Karpas-422 (cell line): ENCODE measurements at places on chromosomes 11 and 22. TPM values are rescaled to one million over a fixed set of nuclear protein-coding genes. Genes with fewer than 3 reads are reported as not detected.

- no peaks in the 10 kb centered on the region for H3K4me1 ChIP-seq
- no peaks in the 10 kb centered on the region for H3K36me3 ChIP-seq
- DNase-seq: no peak
- H3K27me3 ChIP-seq: no peaks in the 10 kb centered on the region
- no peak overlapping the region for H3K27ac ChIP-seq
- H3K4me3 ChIP-seq: no peak overlapping the region
These were observed 17.8 kb upstream of the CCDC179 start for GRCh38 chr11:22878039-22878438.

GRCh38 chr11:65917434-65918210, 1.2 kb downstream of the C11orf68 start:
- H3K27ac ChIP-seq: no peak overlapping the region
- H3K27me3 ChIP-seq: no peaks in the 10 kb centered on the region
- no peaks in the 10 kb centered on the region for H3K36me3 ChIP-seq
- no peak for DNase-seq
- peak overlapping the region; percentile 99 for H3K4me3 ChIP-seq
- H3K4me1 ChIP-seq: peaks cover 20% of the 10 kb centered on the region

The GRIA4 gene
- total RNA-seq: 0.19 TPM in 1 of 2 replicates, not detected in the other

GRCh38 chr11:12694183-12694531, 19.9 kb downstream of the TEAD1 start:
- H3K27me3 ChIP-seq: 0 out of 2 replicates have a peak, but pooled peaks cover 2% of the 10 kb centered on the region
- DNase-seq: no peak
- no peak overlapping the region for H3K27ac ChIP-seq
- no peaks in the 10 kb centered on the region for H3K4me1 ChIP-seq

DNA sequence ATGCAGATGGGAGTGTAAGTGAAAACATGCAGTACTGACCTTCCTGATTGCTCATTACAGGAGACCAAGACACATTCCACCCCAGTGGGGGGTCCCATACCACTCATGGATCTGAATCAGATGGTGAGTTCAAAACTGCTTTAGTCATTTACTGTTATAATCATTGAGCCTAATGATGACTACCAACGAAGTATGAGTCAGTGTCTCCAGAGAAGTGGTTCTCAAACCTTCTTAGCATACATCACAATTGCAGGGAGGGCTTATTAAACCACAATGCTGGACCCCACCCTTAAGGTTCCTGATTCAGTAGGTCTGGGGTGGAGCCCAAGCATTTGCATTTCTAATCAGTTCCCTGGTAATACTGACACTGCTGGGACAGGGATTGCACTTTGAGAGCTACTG, 75.8 kb downstream of the CD44 start:
- no peak overlapping the region for H3K4me3 ChIP-seq
- no peaks in the 10 kb centered on the region for H3K36me3 ChIP-seq
- no peak for DNase-seq
- H3K4me1 ChIP-seq: no peaks in the 10 kb centered on the region
- H3K27me3 ChIP-seq: no peaks in the 10 kb centered on the region
- no peak overlapping the region for H3K27ac ChIP-seq

The CCDC81 gene
- 1.2 and 1.6 TPM in 2 replicates for total RNA-seq

The HTR3B gene
- 2.2 and 2.7 TPM in 2 replicates for total RNA-seq

DNA sequence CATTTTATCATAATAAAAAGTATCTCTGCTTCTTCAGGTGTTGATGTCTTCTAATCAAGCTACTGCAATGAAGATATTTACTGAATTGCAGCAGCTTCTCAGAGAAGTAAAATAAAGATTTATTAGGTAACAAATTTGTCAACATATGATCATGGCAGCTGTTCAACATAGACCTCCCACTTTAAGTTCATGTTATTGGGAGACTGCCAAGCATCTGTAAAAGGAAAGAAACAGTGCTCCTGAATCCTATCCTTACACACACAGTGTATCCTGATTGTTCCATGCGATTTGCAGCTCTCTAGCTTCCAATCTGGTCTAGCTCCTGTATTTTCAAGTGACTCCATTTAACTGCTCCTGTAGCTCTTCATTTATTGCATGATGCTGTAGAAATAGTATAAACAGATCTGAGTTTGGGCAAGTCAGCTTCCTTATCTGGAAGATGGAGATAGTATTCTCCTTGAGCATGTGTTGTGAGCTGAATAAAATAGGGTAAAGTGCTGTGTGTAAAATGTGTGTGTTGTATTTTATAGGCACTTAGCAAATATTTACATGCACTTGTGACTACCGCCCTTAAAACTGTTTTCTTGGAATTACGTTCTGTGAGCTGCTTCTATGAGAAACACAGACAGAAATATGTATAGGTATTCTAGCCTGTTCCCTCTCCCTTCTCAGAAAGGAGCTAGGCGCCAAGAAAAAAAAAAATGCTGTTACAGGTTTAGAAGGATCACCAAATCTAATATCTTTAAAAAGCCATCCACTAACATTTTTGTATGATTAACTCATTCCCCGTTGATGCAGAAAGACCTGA, 290.6 kb downstream of the JRKL start:
- H3K4me3 ChIP-seq: no peak overlapping the region
- no peaks in the 10 kb centered on the region for H3K36me3 ChIP-seq
- DNase-seq: no peak
- H3K27me3 ChIP-seq: no peaks in the 10 kb centered on the region
- no peak overlapping the region for H3K27ac ChIP-seq

DNA sequence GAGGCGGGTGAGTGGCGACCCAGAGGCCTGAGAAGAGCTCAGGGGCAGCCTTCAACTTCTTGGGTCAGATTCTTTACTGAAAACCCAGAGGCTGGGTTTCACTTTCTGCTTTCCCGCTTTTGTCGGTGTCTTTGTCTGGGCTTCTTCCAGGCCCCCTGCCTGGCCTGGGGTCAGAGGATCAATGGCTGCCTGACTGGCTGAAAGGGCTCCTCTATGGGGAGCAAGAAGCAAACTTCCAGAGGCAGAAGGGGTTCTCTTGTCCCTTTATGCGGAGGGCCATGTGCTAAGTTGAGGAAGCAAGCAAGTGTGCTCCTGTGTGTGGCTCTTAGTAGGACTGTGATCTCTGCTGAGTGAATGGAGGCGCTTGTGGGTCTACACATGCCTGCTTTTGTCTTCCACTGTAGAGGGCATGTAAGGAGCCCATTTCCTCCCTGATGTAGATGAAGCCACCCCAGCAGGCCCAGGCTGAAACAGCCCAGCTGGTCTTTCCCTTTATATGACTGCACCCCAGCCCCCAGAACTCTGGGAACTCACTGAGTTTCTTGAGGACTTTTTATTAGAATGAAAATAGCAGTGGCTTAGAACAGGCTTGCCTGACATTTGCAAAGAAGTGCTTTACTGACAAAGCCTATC, 1.0 kb upstream of the PKNOX2 start:
- H3K4me1 ChIP-seq: no peaks in the 10 kb centered on the region
- H3K27ac ChIP-seq: no peak overlapping the region
- no peak for DNase-seq
- no peak overlapping the region for H3K4me3 ChIP-seq

The THAP7 gene
- 33.7 and 43.9 TPM in 2 replicates for total RNA-seq

DNA sequence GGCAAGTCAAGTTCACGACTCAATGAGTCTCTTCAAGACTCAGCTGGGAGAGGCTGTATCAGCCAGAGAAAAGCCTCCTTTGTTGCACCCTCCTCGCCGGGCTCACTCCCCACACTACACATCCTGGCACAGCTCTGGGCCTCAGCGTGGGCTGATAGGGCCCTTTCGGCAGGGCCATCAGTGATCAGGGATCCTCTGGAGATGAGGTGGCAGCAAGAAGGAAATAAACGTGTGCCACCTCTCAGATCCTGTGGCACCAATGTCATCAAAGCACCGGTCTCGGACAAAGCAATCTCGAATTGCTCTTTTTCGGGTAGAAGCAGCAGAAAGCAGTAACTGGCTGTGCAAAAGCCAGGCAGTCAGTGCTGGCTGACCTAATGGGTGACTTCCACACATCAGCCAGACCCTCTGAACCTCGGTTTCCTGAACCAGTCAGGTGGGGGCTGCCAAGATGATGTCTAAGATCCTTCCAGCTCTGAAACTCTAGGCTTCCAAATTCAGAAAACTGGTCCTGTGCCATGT, 2.1 kb downstream of the EHD1 start:
- peak overlapping the region; percentile 95 for H3K4me3 ChIP-seq
- peak overlapping the region; percentile 45 for H3K27ac ChIP-seq
- peaks cover 83% of the 10 kb centered on the region for H3K4me1 ChIP-seq
- no peak for DNase-seq

The C11orf86 gene
- total RNA-seq: not detected in 2 replicates

GRCh38 chr22:47067321-47067890, 305.0 kb downstream of the TBC1D22A start:
- no peaks in the 10 kb centered on the region for H3K27me3 ChIP-seq
- peaks cover 10% of the 10 kb centered on the region; the same call in 1 of the 2 replicates for H3K36me3 ChIP-seq
- no peak overlapping the region for H3K4me3 ChIP-seq
- H3K27ac ChIP-seq: no peak overlapping the region

The C1QTNF5 gene
- not detected in 2 replicates for total RNA-seq

DNA sequence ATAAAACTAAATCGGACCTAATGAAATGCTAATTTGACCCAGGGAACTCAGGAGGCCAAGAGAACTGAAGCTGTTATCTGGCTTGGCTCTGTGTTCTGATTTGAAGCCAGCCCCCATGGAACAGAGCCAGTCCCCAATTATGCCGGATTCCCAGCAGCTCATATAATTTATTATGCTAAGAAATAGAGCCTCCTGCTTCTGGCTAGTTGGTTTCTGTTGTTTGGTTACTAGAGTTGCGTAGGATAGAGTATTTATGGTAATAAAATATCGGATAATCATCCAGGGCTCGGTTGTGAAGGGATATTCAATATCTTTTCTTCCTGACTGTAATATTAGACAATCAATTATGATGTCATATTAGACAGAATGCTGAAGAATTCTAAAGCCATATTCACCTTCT, 120.4 kb upstream of the TTC12 start:
- H3K36me3 ChIP-seq: no peaks in the 10 kb centered on the region
- DNase-seq: no peak
- H3K4me1 ChIP-seq: peaks cover 24% of the 10 kb centered on the region
- H3K4me3 ChIP-seq: no peak overlapping the region
- H3K27me3 ChIP-seq: no peaks in the 10 kb centered on the region

DNA sequence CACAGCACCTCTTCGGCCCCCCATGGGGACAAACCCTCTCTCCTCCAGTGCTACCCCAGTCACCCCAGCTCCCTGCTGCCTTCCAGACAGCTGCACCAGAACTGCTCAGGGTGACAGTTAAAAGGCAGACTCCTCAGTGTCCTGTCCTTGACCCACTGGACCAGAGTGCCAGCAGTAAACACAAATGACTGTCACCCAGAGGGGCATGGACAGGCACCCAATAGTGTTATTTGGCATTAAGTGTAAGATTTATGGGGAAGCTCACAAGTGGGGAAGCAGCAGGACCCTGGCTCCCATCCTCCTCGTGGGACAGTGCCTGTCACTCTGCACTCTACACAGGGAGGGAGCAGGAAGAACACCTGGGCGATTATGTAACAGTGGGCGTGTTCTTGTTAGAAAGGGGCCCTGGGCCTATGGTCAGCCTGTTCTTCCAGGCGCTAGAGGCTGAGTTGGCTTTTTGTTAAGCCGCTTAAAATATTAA, 5.0 kb downstream of the RPS19BP1 start:
- no peaks in the 10 kb centered on the region for H3K27me3 ChIP-seq
- peak; percentile 76 for DNase-seq
- peak overlapping the region; percentile 68 for H3K4me3 ChIP-seq
- peak overlapping the region; percentile 96 for H3K27ac ChIP-seq

DNA sequence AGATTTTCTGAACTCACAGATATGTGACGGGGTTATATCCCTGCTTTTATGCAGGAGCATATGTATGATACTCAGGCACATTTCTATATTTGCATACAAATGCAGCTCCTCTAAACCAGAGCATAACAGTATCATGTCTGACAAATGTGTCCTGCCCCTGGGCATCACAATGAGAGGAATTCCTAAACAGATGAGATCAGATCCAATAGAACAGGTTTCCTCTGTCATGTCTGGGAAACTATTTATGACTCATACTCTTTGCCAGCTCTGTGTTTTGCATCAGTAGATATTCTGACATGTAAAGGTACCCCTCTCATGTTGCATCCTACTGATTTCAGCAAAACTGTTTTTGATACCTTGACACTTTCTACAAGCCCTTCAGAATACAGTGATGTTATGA, 29.4 kb downstream of the SYT9 start:
- no peaks in the 10 kb centered on the region for H3K36me3 ChIP-seq
- no peak for DNase-seq
- no peak overlapping the region for H3K4me3 ChIP-seq
- no peak overlapping the region for H3K27ac ChIP-seq
- no peaks in the 10 kb centered on the region for H3K27me3 ChIP-seq

The MPPED2 gene
- total RNA-seq: not detected in 2 replicates

The MUC5AC gene
- total RNA-seq: not detected in 2 replicates

DNA sequence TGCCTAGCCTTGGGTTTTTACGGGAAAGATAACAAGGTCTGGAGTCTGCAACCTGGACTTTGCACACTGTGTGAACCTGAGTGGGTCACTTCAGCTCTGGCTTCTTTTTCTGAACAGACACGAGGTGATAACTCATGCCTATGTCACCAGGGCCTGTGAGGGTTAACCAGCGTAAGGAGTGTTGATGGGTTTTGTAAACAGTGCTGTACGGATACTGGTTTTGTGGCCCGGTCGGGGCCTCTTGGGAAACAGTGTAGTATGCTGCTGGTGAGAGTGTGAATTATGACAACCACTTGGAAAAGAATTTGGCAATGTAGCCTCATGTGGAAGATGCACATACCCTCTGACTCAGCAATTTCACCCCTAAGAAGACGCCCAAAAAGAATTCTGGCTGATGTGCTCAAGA, 266.8 kb downstream of the MN1 start:
- DNase-seq: no peak
- no peak overlapping the region for H3K27ac ChIP-seq
- H3K4me1 ChIP-seq: no peaks in the 10 kb centered on the region
- no peaks in the 10 kb centered on the region for H3K36me3 ChIP-seq

DNA sequence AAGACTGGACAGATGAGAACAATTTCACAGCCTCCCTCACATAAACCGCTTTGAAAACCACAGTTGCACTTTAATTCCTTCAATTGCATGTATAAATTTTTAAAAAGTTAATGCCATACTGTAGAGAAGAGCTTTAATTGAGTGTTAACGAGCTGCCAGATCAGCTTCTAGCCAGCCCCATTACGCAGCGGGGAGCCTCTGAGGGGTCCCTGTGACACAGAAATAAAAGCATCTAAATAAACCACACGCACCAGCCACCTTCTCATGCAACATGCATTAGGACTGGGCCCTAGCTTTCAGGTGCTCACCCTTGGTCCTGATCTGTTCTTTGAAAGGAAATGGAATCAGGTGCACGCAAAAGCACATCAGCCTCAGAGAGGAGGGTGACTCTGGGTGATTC, 111.7 kb downstream of the SPATA19 start:
- no peaks in the 10 kb centered on the region for H3K27me3 ChIP-seq
- no peaks in the 10 kb centered on the region for H3K36me3 ChIP-seq
- DNase-seq: no peak
- H3K4me3 ChIP-seq: no peak overlapping the region

The MISFA gene
- 1.2 TPM in 1 of 2 replicates, not detected in the other for total RNA-seq

- H3K4me1 ChIP-seq: peaks cover 8% of the 10 kb centered on the region
- no peaks in the 10 kb centered on the region for H3K27me3 ChIP-seq
- no peaks in the 10 kb centered on the region for H3K36me3 ChIP-seq
- H3K4me3 ChIP-seq: no peak overlapping the region
- no peak overlapping the region for H3K27ac ChIP-seq
These were observed 890 bp upstream of the ARFGAP3 start for GRCh38 chr22:42857845-42858481.
